Astrocyte (in vitro differentiated cells and primary cell): ENCODE measurements at places on chromosomes 6 and 20. TPM values are rescaled to one million over a fixed set of nuclear protein-coding genes. Genes with fewer than 3 reads are reported as not detected.

DNA sequence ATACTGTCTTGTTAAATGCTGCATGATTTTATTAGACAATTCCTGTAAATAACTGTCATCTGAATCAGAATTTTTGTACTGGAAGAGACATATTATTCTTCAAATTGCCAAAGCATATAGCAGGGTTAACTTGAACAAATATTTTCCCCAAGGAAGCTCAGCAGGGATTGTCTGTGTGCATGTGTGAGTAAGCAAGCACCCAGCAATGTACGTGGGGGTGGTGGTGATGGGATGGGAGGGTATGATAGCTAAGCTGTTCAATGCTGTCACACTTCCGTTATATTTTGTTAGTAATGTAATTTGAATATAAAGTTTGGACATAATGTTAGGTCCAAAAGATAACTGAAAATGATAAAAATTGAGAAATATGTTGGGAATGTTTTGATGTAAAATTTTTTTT lies 118.1 kb downstream of the MYB start:
- DNase-seq: peak; percentile 63
- peak overlapping the region; percentile 39 for H3K27ac ChIP-seq
- H3K4me3 ChIP-seq: no peak overlapping the region
- H3K4me1 ChIP-seq: peaks cover 8% of the 10 kb centered on the region
- no peaks in the 10 kb centered on the region for H3K27me3 ChIP-seq

DNA sequence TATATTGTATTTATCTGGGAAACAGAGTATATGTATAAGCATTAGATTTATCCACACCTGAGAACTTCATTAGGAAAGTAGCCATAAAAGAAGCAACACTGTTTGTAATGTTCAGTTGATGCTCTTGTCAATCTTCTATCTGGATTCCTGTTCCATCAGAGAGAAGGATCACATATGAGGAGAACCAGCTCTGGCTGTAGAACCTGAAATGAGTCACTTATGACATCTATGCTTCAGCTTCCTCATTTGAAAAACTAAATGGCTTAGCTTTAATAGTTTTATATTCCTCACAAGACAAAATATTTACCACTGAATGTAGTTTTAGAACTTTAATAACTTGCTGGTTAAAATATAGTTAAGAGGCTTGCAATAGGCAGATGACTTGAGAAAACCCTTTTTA lies 144.7 kb downstream of the TASP1 start:
- no peak overlapping the region for H3K4me3 ChIP-seq
- no peaks in the 10 kb centered on the region for H3K36me3 ChIP-seq
- no peaks in the 10 kb centered on the region for H3K27me3 ChIP-seq
- H3K4me1 ChIP-seq: peaks cover 5% of the 10 kb centered on the region
- DNase-seq: peak; percentile 16

DNA sequence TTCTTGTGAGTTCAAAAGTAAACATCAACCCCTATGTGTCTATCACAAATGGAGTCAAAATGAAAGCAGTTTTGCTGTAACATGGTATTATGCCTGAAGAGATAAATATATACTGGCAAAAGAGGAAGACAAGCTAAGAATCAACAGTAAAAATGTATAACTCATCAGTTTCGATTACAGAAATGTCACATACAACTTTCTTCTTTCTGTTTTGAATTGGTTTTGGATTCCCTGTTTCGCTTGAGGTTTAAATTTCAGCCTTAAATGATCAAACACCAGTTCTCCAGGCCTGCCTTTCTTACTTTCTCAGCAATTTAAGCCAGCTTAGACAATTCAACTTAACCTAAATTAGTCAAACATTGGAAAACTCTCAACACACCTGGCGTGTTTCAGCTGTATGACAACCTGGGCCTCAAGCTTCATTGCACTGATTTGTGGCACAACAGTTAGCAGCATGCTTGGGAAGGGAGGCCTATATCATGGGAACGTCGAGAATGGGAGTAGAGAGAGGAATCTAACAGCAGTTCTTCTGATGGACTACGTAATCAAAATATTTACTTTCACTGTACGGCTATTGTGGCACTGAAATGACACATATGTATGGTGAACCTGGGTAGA lies 51.9 kb upstream of the MARCKS start:
- no peak overlapping the region for H3K4me3 ChIP-seq
- DNase-seq: no peak
- no peaks in the 10 kb centered on the region for H3K27me3 ChIP-seq
- no peak overlapping the region for H3K27ac ChIP-seq
- no peaks in the 10 kb centered on the region for H3K36me3 ChIP-seq

DNA sequence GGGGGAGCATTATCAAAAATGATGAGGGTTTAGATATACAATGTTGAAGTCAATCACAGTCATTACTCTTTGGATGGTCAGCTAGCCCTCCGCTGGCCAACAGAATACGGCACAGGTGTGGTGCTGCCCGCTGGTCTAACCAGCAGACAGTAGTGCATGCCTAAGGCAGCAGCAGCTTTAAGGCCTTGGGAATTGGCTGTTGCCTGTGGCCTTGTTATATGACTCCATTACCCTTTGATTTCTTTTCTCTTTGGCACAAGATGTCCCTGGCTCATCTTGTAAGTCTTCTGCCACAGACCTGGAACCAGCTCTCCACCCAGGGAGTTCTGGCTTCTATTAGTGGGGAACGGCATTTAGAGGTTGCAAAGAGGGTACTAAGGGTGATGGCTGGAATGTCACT lies 110.2 kb downstream of the WDR27 start:
- DNase-seq: no peak
- H3K4me3 ChIP-seq: no peak overlapping the region
- H3K27ac ChIP-seq: no peak overlapping the region
- peaks cover 16% of the 10 kb centered on the region for H3K4me1 ChIP-seq

GRCh38 chr6:166026586-166027126 lies 141.0 kb downstream of the TBXT start:
- no peak overlapping the region for H3K27ac ChIP-seq
- DNase-seq: no peak
- no peaks in the 10 kb centered on the region for H3K27me3 ChIP-seq
- H3K4me3 ChIP-seq: no peak overlapping the region
- H3K36me3 ChIP-seq: no peaks in the 10 kb centered on the region

DNA sequence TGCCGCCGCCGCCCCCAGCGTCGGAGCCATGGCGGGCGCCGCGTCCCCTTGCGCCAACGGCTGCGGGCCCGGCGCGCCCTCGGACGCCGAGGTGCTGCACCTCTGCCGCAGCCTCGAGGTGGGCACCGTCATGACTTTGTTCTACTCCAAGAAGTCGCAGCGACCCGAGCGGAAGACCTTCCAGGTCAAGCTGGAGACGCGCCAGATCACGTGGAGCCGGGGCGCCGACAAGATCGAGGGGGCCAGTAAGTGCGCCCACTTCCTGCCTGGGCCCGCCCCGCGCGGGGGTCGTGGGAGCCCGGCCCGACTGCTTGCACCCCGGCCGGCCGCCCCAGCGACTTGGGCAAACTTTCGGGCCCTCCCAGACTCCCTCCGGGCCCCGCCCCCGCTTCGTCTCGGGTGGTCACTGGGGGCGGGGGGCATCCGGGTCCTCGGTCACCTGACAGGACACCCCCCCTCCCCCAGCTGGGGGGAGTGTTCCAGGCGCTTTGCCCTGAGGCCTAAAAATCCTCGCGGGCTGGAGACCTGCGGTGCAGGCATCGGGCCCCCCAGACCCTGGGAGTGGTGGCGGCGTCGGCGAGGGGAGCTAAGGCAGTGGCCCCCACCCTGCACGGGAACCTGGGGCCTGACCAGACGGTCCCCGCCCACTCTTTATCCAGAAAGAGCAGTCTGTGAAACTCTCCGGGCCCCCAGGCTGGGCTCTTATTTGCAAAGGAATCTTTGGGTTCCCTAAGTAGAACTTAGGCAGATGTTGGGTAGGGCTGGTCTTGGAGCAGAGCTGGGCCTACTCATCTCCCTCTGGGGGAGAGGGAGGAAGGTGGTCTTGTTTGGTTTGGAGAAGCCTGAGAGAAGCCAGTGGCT lies 501 bp downstream of the PLCG1 start:
- peak overlapping the region; percentile 75 for H3K4me3 ChIP-seq
- H3K27ac ChIP-seq: peak overlapping the region; percentile 91
- H3K36me3 ChIP-seq: no peaks in the 10 kb centered on the region
- peak; percentile 47 for DNase-seq

- H3K4me1 ChIP-seq: peaks cover 26% of the 10 kb centered on the region
- no peak overlapping the region for H3K4me3 ChIP-seq
- peak overlapping the region; percentile 94 for H3K27ac ChIP-seq
Measured at GRCh38 chr20:53941680-53942471, 128.5 kb downstream of the BCAS1 start.

DNA sequence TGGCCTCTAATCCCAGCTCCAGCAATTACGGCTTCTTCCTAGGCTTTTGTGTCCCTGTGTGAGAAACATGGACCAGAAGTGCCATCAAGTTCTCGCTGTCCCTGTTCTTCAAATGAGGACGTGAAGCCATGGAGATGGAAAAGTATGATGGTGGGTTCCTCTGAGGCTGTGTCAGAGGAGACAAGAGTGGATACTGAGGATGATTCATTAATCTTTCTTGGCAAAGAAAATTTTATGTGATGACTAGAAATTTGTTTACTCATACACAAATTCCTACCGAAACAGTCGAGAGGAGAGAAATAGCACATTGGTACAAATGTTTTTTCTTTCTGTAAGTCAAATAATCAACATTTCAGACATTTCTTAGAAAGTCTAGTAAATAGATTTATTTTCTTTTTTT lies 35.0 kb upstream of the PNRC1 start:
- no peaks in the 10 kb centered on the region for H3K36me3 ChIP-seq
- DNase-seq: no peak
- no peaks in the 10 kb centered on the region for H3K4me1 ChIP-seq
- H3K27ac ChIP-seq: no peak overlapping the region

DNA sequence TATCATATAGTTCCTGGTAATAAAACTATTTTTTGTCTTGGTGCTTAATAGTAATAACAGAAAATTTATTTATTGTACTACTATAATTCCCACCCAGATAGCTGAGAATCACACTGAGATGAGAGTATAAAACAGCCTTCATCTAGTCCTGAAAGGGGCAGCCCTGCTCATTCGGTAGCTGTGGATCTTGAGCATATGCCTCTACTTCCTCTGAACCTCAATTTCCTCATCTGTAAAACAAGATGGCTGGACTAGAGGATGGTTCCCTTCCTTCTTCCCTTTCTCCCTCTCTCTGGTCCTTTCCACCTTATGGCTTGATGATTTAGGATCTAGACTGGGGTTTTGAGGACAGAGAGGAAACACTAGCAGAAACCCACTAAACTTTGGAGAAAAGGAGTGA lies 15.0 kb downstream of the FKBP5 start:
- no peaks in the 10 kb centered on the region for H3K36me3 ChIP-seq
- DNase-seq: no peak
- H3K27ac ChIP-seq: no peak overlapping the region
- peaks cover 23% of the 10 kb centered on the region for H3K4me1 ChIP-seq

- H3K4me3 ChIP-seq: no peak overlapping the region
- no peaks in the 10 kb centered on the region for H3K27me3 ChIP-seq
- peak overlapping the region; percentile 36 for H3K27ac ChIP-seq
- peaks cover 35% of the 10 kb centered on the region for H3K4me1 ChIP-seq
Measured at GRCh38 chr20:58014628-58015315, 213.7 kb downstream of the ANKRD60 start.

Gene ARFGAP1
- 220 and 225 TPM in 2 replicates for total RNA-seq

Gene PAK5
- total RNA-seq: 0.16 and 0.19 TPM in 2 replicates

Gene NOX3
- total RNA-seq: 0.30 TPM in 1 of 2 replicates, not detected in the other

Gene PFDN4
- total RNA-seq: 28.3 and 35.2 TPM in 2 replicates

Gene SCUBE3
- 8.5 and 10.1 TPM in 2 replicates for total RNA-seq
